Esophagus mucosa (tissue), 1 donor: ENCODE measurements at places on chromosomes 11 and 22.

- ATAC-seq = no peak
These were observed 97.1 kb downstream of the CWC15 start for GRCh38 chr11:94876222-94876621.

DNA sequence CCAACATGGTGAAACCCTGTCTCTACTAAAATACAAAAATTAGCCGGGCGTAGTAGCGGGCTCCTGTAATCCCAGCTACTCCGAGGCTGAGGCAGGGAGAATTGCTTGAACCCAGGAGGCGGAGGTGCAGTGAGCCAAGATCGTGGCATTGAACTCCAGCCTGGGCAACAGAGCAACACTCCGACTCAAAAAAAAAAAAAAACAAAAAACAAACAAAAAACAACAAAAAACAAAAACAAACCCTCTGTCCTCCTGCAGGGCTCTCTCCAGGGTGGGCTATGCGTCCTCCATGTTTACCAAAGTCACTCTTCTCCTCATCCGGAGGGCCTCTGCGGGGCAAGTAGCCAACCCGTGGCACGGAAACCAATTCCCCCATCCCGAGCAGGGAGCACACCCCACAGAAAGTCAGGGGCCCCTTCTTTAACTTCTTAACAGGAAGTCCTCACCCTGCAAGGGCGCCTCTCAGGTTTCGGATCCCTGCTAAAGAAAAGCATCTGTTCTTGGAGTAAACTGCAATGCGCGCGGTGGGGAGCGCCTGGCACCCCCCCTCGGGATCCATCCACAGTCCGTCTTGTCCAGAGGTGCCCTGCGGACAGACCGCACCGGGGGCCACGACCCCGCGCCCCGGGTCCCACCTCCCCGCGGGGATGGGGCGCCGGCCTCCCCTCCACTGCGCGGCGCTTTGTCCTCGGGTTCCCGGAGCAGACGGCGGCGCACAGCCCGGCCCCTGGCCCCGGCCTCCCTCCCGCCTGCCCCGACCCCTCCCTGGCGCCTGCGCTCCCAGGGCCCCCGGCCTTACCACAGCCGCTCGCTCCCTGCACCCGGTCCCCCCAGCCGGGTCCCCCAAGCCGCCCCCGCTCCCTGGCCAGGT lies 712 bp downstream of the CERK start:
- peak; percentile 5 for ATAC-seq

DNA sequence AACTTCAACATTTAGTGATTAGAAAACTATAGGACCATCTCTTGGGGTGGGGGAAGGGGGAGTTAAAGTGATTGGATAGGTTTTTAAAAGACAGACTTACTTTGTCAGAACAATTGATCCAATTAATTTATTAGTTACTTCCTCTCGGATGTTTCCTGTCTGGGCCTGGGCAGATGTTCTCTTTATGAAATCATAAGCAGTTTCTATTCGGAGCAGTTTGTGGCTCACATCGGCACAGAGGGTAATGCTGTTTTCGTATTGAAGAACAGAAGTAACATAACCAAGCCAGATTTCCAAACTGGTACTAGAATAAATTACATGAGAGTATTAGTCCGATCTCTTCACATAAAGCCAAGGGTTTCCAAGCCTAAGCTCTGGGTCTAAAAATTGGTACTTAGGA lies 20.6 kb downstream of the PIWIL3 start:
- ATAC-seq = no peak

DNA sequence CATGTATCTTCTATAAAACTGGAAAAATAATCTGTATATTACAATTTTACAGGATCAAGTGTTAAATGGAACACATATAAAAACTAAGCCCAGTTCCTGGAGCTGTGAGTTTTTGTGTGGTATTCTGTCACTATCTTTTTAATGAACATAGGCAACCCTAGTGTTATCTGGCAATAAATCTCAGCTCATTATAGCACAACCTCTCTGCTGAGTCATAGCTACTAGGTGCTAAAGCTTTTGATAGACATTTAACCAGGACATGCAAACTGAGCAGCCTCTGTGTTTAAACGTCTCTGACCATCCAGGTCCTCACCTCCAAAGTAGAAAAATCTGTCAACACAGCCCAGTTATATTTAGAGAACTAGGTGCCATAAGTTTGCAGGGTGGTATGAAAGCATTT lies 91.0 kb upstream of the CARD18 start:
- peak; percentile 59 for ATAC-seq

DNA sequence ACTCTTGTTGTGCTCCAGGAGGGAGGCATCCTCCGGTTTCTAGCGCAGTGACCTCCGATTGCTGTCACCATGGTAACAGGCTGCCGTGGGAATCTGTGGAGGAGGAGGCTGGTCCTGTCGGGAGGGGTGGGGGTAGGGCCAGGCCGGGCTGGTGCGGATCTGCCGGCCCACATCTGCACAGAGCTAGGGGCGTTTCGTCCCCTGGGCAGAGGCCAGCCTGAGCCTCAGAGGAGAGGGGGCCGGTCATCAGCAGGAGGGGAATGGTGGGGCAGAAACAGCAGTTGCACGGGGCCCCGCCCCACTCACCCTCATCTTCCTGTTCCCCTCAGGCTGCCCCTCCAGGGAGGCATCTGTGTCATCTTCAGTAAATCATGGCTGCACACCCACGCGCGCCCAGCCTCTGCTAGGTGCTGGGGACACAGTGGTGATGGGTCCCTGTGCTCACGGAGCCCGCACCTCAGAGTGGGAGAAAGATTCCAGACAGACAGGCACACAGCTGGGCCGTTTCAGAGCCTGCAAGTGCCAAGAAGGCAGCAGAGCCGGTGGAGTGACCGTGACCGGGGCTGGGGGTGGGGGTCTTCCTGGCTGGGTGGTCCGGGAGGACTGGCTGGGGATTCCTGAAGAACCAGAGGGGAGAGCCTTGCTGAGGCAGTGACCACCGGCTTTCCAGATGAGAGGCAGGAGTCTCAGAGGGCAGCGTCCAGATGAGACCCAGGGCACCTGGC lies 120.5 kb downstream of the CACNA1I start:
- no peak for ATAC-seq

DNA sequence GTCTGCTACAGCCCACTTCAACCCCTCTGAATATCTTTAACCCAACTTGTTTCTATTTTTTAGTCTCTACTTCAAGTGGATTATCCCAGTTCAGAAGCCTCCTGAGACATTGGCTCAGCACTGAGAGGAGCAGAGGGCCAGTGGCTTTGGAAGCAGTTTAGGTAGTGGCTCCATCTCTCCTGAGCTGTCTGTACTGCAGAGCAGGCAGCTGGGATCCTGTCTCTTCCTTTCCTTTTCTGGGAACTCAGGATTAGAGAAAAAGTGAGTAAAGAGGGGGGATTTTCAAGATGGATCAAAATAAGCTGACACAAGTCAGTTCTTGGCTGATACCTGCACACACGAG lies 512.0 kb downstream of the OPCML start:
- no peak for ATAC-seq

DNA sequence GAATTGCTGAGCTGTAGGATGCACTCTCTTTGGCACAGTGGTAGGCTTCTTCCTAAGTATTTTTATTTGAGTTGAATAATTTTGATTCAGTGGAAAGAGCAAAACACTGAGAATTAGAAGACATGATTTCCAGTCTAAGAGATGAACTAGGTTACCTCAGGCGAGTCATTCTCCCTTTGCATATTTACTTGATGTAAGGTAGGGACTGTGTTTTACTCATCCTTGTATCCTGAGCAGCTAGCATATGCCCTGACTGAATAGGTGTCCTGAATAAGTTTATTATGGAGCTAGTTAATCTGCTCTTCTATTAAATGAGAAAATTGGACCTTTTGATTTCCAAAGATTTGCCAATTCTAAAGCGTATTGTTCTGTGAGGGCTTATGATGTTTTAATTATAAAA lies 50.7 kb downstream of the STIM1 start:
- no peak for ATAC-seq
